ENCODE measurements at places on chromosomes 1 and 21. TPM values are rescaled to one million over a fixed set of nuclear protein-coding genes. Genes with fewer than 3 reads are reported as not detected.

- DNase-seq, result no peak
Observed at GRCh38 chr1:185439727-185440415, 122.8 kb upstream of the IVNS1ABP start.

DNA sequence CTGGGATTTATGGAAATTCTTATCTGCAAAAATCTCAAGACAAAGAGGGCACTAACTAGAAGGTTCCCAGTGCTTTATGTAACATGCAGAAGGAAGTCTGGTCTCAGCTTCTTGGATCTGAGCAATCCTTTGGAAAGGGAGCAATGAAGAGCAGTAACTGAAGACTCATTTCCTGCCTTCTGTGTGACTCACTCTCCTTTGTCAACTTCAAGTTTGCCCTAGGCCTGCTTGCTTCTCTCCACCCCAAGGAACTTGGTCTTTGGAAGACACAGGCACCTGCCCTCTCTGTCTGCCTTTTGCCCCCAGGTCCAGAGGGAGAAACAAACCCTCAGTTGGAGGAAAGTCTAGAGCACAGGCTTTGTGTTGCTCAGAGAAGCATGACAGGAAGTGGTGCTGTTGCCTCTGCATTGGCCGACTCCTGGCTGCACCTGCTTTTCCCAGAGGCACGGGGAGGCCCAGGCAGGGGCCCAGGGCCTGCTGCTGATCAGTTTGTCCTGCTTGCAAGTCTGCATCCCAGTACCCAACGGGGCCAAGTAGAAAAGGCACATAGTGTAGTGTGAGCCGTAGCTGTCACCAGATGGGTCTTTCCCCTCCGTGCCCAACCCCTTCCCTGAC, 137.2 kb downstream of the DHRS3 start:
- DNase-seq, result no peak

- no peak for DNase-seq
Observed at GRCh38 chr1:188194916-188195315, 1366.2 kb downstream of the PLA2G4A start.

The SLAMF9 gene
- not detected for total RNA-seq

The S100A5 gene
- not detected for total RNA-seq

The CELA2B gene
- not detected for total RNA-seq

The OPTC gene
- not detected for total RNA-seq

The PRDM16 gene
- total RNA-seq, result 1.6 TPM
